Kidney epithelial cell (primary cell): ENCODE measurements at places on chromosomes 12 and 14.

DNA sequence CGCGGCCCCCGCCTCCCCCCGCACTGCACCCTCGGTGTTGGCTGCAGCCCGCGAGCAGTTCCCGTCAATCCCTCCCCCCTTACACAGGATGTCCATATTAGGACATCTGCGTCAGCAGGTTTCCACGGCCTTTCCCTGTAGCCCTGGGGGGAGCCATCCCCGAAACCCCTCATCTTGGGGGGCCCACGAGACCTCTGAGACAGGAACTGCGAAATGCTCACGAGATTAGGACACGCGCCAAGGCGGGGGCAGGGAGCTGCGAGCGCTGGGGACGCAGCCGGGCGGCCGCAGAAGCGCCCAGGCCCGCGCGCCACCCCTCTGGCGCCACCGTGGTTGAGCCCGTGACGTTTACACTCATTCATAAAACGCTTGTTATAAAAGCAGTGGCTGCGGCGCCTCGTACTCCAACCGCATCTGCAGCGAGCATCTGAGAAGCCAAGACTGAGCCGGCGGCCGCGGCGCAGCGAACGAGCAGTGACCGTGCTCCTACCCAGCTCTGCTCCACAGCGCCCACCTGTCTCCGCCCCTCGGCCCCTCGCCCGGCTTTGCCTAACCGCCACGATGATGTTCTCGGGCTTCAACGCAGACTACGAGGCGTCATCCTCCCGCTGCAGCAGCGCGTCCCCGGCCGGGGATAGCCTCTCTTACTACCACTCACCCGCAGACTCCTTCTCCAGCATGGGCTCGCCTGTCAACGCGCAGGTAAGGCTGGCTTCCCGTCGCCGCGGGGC lies at the start of gene FOS:
FOS (plus strand) TSS at position 407 of the 731 bp plus-strand sequence; CDS start at position 562, 155 bp downstream.
- DNase-seq, result peak; percentile 65

DNA sequence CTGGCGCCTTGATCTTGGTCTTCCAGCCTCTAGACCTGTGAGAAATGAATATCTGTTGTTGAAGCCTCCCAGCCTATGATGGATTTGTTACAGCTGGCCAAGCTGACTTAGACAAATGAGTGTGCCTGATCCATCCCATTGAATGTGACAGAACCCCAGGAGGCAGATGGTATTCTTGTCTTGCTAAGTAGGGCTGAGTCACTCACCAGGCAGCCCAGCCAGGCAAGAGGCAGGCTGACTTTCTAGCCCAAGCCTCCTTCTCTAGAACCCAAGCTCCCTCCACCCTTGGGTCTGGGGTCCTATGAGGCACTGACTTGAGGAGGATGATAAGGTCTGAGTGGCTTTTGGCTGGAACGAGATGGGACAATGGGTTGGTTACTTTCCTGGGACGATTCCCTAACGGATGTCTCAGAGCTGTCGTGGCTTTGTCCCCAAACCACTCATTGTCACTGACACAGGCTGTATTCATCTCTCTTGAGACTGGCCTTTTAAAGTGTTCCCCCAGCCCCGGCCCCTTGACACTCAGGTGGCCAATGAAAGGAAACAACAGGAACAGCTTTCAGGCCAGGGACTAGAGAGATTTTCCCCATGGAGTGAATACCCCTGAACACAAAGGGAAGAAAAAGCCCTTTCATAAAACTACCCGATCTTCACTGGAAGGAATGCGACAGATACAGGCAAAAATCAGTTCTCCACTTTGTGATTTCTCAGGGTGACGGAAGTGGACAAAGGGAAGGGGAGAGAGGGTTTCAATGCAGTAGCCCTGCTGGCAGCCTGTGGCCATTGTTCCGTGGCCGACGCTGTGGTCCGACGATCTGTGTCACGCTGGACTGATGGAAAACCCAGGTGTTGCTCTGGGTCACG lies 264.2 kb downstream of the AACS start:
- no peak for DNase-seq

GRCh38 chr12:73531752-73532151 lies 1005.9 kb upstream of the ATXN7L3B start:
- no peak for DNase-seq

GRCh38 chr14:50846226-50846880 lies 15.4 kb upstream of the NIN start:
- peak; percentile 90 for DNase-seq

DNA sequence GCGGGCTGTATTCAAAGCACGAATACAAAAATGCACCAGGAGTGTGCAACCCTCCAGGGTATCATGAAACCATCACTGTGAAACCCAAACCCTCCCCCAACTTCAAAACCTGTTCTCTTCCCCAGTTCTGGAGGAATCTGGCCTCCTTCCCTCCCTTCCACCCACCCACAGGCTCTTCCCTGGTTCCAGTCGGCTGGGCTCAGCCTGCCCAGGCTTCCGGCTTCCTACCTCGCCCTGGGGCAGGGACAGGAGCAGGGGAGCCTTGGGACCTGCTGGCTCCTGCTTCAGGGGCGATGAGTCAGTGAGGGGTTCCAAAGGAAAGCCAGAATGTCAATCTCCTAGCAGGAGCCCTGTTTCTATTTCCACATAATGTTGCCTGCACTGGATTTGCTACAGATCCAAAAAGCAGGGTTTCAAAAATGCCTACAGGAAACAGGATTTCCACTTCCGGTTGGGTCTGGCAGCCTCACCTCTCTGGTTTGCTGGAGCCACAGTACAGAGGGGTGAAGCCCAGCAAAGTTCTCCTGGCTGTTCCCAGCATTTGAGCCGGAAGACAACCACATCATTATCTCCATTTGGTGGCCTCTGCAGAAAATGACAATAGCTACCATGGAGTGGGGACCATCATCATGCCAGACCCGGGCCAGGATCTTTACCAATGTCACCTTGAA lies 278.3 kb downstream of the DPF3 start:
- DNase-seq, result peak; percentile 60

DNA sequence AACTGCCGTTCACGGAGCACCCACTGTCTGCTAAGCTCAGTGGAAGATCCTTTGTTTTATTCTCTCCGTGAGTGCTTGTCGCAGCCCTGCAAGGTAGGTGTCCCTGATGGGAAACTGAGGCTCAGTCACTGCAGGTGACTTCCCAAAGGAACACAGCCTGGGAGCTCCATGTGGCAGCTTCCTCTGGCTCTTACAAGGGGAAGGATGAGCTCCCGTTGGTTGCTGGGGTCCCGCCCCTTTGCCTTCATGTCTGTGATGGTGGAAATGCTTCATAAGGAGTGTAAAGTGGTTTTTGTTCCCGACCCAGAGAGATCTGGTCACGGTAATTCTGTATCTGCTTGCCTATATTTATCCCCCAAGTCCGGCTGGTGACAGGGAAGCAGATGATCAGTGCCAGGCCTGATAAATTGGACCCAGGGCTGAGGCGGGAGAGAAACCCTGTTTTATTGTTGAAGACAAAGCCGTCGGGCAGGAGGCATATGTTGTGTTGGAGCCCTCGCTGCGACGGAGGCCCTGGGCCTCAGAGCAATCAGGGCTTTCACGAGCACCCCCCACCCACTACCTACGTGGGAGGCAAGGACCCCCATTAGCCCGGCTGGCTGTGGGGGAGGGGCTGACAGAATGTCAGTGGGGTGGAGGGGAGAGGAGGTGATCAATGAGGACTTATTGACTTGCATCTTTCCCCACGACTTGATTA lies 91.9 kb downstream of the KIF26A start:
- DNase-seq, result no peak

GRCh38 chr12:68260153-68260552 lies 6.7 kb upstream of the IL22 start:
- DNase-seq, result no peak

DNA sequence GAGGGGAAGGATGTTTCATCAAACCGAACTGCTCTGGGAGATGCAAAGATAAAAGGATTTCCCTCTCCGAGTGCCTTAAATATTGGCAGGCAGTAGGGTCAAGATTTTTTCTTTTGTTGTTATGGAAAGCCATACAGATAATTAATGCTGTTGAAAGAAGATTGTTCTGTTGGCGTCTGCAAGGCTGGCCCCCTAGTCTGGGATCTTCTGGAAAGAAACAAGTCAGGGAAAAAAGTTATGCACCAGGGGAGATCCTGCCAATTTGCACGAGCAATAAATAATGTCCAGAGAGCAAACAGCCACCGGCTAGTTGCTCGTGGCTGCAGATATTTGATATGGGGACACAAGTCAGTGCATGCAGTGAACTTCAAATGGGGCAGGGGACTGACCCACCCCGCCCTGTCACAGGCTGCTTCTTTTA lies 202.1 kb upstream of the MYL2 start:
- DNase-seq, result no peak

GRCh38 chr14:54631016-54631415 lies 64.1 kb downstream of the SAMD4A start:
- no peak for DNase-seq

GRCh38 chr14:49206828-49207227 lies 379.4 kb downstream of the RPS29 start:
- no peak for DNase-seq

DNA sequence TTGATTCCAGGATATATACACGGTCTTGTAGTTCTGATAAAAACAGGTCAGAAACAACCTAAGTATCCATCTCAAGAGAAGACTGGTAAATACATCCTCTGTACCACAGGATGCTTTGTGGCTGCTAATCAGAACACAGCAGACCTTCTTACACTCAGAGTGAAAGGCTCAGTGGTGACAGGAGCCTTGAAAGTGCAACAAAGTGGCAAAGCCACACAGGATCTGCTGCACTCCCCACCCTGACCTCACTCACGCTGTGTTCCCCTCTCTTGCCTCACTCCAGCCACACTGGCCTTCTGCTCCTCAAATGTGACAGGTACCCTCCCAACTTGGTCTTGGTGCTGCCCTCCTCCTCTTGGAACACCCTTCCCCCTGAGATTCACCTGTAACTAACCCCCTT lies 98.1 kb upstream of the GRIP1 start:
- DNase-seq, result no peak

DNA sequence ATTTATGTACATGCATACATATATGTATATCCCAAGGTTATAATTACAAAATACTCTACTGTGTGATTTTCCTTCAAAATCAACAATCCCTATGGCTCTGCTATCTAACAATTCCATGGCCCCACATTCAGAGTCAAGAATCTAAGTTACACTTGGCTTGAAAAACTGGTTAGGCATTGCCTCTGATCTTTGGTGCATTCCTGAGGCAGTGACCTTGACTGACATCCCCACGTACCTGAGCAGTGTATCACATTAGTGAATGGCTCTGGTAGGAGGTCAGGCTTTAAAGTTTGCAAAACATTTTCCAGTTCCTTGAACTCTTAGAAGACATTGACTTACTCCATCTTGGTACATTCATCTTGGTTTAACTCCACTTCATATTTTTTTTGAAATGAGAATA lies 8.5 kb upstream of the STON2 start:
- peak; percentile 61 for DNase-seq

DNA sequence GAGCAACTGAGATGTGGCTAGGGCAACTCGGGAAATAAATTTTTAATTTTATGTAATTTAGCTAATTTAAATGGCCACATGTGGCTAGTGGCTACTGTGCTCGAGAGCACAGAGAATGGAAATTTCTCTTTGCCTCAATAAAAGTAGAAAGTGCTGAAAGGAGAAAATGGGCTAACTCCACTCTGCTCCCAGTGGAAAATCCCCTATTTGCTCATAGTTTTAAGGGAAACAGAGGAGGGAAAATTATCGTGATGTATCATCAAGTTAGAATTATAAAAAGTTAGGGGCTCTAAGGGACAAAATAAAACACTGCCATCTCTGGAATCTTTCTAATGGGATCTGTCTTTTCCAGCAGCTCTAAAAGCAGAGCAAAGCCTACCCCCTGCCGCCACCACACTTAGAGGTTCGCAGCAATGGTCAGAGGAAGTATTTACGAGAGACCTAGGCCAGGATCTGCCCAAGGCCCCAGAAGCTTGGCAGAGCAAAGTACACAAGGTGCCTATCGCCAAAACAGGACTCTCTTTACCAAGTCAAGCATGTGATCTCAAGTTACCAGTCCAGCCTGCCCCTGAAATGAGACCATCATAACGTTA lies 220.7 kb downstream of the PPM1H start:
- no peak for DNase-seq

GRCh38 chr14:55238019-55238680 lies 33.1 kb upstream of the FBXO34 start:
- DNase-seq, result no peak
